ENCODE measurements at places on chromosomes 13 and 19.

DNA sequence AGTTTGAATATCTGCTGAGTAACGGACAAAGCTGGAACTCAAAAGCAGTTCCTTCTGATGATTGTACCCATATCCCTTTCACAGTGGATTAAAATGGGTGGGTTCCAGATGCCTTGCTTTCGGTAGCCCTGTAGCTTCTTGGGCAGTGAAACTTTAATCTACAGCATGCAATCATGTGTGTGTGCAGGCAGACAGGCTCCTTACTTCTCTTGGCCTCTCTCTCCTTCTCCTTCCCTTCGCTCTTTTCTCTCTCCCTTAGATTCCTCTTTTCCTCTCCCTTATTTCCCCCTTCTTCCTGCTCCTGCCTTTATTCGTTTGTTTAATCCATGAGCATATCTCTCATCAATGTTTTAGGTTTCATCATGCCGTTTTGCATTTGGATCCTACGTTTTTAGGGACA is 8.1 kb downstream of the DGKH start:
- DNase-seq: no peak

DNA sequence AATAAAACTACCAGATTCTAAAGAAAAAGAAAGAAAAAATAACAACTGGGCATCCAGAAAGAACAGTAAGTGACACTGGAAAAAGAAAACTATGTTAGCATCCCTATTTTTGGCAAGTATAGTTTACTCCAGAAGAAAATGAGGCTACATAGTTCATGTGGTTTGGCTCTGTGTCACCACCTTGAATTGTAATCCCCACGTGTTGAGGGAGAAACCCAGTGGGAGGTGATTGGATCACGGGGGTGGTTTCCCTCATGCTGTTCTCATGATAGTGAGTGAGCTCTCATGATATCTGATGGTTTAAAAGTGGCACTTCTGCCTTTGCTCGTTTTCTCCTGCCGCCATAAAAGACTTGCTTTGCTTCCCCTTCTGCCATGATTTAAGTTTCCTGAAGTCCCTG is 76.9 kb downstream of the ITGBL1 start:
- peak; percentile 13 for DNase-seq

DNA sequence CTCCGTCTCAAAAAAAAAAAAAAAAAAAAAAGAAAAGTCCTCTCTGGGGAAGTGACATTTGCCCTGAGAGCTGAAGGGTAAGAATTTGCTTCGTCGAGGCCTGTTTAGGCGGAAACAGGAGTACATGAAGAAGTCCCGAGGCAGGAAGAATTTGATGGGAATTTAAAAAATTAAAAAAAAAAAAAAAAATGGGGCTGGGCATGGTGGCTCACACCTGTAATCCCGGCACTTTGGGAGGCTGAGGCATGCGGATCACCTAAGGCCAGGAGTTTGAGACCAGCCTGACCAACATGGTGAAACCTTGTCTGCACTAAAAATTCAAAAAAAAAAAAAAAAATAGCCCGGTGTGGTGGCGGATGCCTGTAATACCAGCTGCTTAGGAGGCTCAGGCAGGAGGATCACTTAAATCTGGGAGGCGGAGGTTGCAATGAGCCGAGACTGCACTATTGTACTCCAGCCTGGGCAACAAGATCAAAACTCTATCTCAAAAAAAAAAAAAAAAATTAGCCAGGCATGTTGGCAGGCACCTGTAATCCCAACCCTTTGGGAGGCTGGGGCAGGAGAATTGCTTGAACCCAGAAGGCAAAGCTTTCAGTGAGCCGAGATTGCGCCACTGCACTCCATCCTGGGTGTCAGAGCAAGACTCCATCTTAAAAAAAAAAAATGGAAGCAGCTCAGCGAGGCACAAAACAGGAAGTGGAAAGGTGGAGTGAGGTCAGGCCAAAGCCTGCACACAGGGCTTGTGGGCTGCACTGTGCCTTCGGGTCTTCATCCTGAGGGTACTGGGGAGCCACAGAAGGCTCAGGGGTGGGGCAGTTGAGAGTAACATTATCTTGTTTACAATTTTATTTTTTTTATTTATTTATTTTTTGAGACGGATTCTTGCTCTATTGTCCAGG is 4.9 kb downstream of the BAX start:
- DNase-seq: no peak

DNA sequence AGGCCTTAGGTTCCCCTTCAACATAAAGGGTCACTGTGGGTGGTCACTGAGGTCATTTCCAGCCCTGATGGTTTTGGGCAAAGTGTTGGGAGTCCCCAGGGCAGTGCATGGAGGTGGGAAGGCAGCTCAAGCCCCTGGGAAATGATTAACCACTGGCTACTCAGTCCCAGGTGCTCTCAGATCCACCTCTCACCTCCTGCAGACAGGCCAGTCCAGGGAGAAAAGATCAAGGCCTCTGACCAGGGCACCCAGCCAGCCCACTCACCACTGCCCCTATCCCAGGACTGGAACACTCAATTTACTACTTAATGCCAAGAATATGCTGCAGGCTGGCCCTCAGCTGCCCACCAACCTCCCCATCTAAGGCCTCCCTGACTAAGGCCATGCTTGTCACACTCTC is 1307.9 kb downstream of the UQCRFS1 start:
- no peak for DNase-seq

GRCh38 chr19:56312342-56312741 is 2.3 kb downstream of the ZSCAN5A start:
- DNase-seq: no peak

DNA sequence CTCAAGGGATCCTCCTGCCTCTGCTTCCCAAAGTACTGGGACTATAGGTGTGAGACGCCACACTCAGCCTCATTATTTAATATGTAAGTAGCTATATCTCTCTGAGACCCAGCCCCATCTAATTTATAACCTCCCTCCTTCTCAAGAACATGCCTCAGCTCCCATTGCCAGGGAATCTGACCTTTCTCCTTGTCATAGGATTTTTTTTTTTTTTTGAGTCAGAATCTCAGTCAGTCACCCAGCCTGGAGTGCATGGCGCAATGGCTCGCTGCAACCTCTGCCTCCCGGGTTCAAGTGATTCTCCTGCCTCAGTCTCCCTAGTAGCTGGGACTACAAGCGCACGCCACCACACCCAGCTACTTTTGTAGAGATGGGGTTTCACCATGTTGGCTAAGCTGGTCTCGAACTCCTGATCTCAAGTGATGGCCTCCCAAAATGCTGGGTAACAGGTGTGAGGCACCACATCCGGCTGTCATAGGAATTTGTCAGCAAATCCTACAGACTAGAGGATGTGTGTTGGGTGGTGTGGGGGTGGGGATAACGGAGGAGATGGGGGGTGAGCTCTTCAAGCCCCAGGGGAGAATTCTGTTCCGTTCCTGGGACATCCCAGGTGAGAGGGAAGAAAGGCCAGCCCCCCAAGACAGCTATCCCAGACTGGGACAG is 5.1 kb upstream of the EPS8L1 start:
- no peak for DNase-seq

DNA sequence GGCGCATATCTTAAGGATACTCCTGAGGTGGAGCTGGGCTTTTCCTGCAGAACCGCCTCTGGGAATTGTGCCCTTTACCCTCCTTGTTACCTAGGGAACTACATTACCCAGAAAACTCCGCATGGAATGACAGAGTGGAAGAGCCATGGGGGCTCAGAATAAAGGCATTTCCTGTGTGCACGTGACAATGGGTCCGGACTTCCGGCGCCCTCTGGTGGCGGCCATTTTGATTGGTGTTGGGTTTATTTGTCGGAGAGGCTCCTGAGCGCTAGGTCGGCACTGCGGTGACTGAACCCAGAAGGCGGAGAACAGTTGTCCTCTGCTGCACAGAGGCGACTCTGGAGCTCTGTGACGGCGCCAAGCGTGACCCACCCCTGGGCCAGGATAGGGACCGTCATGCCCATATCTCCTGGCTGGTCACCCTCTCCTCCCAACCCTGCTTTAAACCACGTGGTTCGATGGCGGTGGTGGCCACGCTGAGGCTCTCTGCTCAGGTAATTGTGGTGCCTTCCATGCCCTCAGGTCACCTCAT is at the start of gene ZNF587B:
Gene ZNF587B, plus strand, starts transcription at position 229 of the 532 bp plus-strand sequence. Its CDS starts 230 bp downstream, at position 459.
- DNase-seq: peak; percentile 45

DNA sequence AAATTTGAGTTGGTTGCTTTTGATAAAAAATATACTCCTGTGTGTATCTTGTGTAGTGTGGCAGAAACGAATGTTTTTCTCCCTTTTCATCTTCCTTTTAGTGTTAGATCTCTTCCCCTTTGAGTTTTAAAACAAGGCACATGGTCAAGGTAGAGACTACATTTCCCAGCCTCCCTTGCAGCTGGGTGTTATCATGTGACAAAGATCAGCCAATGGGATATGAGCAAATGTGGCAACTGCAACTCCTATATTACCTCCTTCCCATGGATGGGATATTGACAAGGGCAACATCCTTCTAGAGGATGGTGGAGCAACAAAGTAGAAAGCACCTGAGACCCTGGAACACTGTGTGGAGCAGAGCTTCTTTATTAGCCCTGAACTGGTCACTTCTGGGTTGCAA is 42.4 kb downstream of the ADGRE3 start:
- DNase-seq: peak; percentile 7

GRCh38 chr13:113064000-113064533 is 41.5 kb upstream of the F7 start:
- no peak for DNase-seq

GRCh38 chr13:94656766-94657165 is 55.1 kb downstream of the GPR180 start:
- DNase-seq: peak; percentile 45

DNA sequence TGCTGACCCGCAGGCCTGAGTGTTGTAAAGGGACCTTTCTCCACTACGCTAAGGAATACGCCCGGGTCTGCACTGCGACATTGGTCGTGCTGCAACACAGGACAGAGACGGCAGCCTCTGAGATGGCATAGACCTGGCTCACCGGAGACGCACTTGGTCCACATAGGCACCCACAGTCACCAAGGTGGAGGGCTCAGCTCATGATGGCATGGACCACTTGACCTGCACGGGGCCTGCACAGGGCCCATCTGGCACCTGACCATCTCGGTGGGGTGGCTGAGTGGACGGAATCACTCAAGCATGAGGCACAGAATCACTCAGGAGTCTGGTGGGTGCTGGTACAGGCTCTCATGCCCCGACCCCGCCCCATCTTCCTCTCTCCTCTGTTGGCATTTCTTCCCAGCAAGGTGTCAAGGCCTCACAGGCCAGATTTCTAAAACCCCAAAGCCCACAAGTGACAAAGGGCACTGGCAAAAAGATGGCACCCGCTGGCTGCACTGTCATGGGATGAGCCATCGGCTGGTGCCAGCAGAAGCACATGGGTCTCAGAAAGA is 45.9 kb downstream of the TSHZ3 start:
- DNase-seq: no peak

DNA sequence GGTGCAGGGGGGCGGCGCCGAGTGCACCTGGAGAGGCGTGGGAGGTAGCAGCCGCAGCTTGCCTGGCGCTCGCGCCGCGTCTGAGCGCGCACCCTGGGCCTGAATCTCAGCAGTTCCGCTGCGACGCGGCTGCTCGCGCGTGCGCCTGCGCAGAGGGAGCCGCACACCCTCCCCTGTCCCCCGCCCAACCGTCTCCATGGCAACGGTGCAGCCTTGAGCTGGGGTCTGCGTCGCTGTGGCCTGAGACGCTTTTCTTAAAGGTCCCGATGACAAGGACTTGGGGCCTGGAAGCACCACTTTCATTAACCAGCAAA is at the start of gene PNMA8B:
Gene PNMA8B, minus strand, starts transcription at position 82 of the 314 bp plus-strand sequence. CDS start 402 bp downstream, outside the sequence.
- no peak for DNase-seq

- no peak for DNase-seq
Observed at GRCh38 chr19:4606921-4607678, 32.2 kb upstream of the TNFAIP8L1 start.

DNA sequence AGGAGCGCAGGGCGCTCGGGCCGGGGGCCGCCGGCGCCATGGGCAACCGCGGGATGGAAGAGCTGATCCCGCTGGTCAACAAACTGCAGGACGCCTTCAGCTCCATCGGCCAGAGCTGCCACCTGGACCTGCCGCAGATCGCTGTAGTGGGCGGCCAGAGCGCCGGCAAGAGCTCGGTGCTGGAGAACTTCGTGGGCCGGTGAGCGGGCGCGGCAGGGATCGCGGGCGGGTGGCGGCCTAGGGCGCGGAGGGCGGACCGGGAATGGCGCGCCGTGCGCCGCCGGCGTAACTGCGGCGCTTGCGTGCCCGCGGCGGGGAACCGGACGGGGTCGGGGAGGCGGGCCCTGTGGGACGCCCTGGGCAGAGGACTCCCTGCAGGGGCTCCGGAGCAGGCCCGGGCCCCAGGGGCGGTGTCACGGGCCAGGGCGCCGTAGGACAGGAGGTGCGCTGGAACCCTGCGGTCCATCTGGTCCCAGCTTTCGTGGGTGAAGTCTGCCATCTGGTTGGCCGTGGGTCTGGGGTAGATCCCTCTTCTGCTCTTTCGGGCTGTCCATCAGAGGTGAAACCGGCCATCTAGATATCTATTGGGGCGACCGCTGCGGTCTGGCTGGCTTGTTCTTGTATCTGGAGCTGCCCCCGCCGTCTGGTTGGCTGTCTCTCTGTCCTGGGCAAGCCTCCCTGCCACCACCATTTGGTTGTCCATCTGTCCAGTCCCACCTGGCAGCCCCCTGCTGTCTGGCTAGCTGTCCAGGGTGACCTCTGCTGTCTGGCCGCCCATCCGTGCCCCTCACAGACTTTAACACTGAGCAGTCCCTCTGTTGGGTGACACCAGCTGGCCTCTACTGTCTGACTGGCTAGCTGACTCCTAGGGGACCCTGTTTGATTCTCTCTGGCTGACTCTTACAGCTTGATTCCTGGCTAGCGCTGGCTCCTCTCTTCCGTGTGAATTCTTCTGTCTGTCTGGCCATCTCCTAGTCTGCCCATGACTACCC is 622 bp downstream of the DNM2 start:
- DNase-seq: peak; percentile 60

- peak; percentile 3 for DNase-seq
Observed at GRCh38 chr13:57632276-57633140, 964 bp downstream of the PCDH17 start.

GRCh38 chr19:47644199-47644598 is 35.3 kb downstream of the BICRA start:
- no peak for DNase-seq

- DNase-seq: peak; percentile 22
Observed at GRCh38 chr13:113863524-113864272, at the start of gene GAS6. Gene GAS6 (minus strand): TSS chr13:113864076. CDS start chr13:113863920, 156 bp downstream.

- no peak for DNase-seq
Observed at GRCh38 chr13:41006306-41006705, 12.8 kb downstream of the ELF1 start.

GRCh38 chr13:27636589-27637288 is 15.0 kb downstream of the POLR1D start:
- no peak for DNase-seq

GRCh38 chr19:795073-795611 is 2.1 kb upstream of the PTBP1 start:
- DNase-seq: no peak

Data from activated CD4-positive, alpha-beta T cell treated with anti-CD3 and anti-CD28 coated beads, Interleukin-2, amount 50 U/mL, for 48 hours (primary cell).